ENCODE measurements at places on chromosomes 6 and 20.

DNA sequence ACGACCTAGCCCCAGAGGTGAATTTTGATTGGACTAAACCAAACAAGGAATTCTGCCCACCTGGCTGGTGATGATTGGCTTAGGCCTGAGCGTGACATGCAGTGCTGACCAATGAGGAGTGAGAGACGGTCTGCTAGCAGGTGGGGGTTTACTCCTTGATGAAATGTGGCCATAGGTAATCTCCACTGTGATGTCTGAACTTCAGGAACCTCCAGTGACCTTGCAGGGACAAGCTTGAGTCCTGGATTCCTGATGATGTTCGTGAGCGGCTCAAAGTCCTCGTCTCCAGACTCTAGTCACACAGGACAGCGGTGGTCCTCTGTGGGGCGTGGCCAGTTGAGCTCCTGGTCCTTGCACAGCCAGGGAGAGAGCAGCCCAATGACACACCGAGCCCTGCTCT, 8.4 kb downstream of the VSX1 start:
- DNase-seq: no peak

DNA sequence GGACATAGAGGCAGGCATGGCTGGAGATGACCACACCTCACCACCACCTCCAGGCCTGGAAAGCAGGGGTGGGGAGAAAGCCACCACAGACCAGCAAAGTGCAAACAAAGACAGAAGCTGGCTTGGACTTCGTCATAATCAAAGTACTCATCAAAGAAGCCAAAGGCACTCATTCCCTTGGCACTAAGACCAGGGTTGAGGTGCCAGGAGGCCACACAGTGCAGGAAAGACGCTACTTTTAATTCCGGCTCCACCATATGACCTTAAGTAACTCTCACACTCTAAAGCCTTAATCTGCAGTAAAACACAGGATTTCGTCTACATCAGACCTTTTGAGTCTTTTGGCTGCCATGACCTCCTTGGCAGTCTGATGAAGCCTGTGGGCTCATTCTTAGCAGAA, 123.1 kb downstream of the HIVEP2 start:
- no peak for DNase-seq

DNA sequence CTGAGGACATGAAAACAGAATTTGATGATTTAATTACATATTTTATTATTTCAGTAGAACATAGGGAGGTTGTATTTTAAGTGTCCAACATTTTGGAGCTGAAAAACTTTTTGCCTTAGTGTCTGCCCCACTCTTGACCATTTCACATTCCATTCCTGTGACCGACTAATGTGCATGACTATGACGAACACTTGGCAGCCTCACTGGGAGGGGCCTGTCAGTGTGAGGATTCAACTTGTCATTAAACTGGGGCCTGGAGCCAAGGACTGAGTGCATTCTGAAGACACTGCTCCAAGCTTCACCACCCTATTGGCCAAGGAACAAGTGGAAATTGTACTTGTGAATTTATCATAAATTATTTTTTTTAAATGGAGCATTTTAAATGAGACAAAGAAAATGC, 661.3 kb downstream of the BCKDHB start:
- DNase-seq: peak; percentile 72

DNA sequence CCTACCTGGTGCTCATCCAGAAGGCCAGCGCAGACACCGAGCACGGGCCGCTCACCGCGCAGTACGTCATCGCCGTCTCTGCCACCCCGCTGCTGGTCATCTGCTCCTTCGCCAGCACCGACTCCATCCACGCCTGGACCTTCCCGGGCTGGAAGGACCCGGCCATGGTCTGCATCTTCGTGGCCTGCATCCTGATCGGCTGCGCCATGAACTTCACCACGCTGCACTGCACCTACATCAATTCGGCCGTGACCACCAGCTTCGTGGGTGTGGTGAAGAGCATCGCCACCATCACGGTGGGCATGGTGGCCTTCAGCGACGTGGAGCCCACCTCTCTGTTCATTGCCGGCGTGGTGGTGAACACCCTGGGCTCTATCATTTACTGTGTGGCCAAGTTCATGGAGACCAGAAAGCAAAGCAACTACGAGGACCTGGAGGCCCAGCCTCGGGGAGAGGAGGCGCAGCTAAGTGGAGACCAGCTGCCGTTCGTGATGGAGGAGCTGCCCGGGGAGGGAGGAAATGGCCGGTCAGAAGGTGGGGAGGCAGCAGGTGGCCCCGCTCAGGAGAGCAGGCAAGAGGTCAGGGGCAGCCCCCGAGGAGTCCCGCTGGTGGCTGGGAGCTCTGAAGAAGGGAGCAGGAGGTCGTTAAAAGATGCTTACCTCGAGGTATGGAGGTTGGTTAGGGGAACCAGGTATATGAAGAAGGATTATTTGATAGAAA, 2.0 kb downstream of the SLC35D3 start:
- no peak for DNase-seq

- no peak for DNase-seq
Observed at GRCh38 chr6:110075406-110075805, 97.3 kb downstream of the GPR6 start.
